Heart left ventricle (tissue), 16 donors: ENCODE measurements at places on chromosomes 1 and 21.

- peak; percentile 61 for DNase-seq
These were observed 9.2 kb downstream of the IKBKE start for GRCh38 chr1:206479183-206480125.

GRCh38 chr1:88897070-88897730 lies 5.8 kb upstream of the GTF2B start:
- no peak for DNase-seq

DNA sequence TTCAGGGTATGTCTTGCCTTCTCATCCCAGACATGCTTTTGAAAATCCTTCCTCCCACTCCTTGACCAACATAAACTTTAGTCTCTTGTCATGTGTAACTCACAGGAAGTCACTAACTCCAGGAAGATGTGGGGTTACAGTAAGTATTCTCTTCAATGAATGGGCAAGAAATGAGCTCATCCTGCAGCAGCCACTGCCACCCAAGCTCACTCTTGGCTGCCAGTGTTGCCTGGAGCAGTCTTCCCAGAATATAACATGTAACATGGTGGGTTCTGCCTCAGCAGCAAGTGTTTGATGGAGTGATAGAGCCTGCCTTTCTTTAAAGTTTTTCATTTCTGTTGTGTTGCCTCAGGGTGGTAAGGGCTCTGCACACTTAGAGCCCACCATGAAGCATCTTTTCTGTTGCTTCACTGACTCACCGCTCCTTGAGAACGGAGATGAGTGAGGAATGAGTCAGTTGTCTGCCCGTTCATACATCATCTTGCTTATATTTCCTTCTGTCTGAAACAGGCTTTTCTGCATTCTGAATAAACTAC lies 187.0 kb downstream of the TPR start:
- DNase-seq, result no peak

GRCh38 chr1:68233202-68233601 lies 879 bp upstream of the WLS start:
- DNase-seq, result no peak

GRCh38 chr1:185668013-185668412 lies 66.2 kb upstream of the HMCN1 start:
- no peak for DNase-seq

DNA sequence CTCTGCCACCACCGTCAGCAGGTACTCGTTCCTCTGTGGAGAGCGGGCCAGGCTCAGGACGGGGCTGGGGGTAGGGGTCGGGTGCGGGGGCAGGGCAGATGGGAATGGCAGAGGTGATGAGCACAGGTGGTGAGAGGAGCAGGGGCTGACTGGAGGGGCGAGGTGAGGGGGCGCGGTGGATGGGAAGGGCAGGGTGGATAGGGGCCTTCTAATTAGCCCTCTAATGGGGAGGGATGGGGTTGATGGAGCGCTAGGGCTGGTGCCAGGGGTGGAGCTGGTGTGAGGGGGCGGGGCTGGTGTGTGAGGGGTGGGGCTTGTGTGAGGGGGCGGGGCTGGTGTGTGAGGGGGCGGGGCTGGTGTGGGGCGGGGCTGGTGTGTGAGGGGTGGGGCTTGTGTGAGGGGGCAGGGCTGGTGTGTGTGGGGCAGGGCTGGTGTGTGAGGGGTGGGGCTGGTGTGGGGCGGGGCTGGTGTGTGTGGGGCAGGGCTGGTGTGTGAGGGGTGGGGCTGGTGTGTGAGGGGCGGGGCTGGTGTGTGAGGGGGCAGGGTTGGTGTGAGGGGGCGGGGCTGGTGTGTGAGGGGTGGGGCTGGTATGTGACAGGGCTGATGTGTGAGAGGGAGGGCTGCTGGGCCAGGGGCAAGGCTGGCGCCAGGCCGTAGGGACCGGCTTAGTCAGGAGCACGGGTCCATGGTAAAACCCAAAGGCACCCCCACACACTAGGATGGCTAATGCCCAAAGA lies 5.9 kb downstream of the KRTAP10-1 start:
- DNase-seq, result no peak

DNA sequence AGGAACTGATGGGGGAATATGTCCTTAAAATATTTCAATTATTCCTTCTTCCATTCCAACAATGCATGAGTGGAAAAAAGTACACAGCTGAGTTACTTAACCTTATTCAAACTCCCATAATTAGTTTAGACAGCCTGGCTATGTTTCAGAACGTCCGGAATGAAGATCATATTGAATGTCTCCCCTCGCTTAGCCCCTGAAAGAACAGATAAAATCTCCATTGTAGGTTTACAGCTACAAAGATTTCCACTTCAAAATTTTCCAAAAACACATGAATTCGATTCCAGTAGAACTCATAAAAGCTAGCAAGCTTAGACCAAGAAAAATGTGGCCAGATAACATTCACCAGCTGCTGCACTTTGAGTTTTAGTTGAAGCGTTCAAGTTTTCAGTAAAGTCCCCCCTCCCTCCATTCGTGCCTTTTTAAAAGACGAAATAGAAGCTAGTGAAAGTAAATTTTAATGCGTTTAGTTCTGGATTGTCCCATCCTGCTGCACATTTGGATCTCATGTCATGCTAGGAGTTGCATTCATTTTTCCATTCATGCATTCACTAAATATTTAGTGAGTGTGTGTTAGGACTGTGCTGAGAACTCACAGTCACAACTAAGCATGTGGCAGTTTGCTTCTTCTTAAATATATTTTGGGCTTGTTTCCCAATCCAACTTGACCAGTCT lies 29.4 kb upstream of the SSX2IP start:
- no peak for DNase-seq

GRCh38 chr1:226979115-226979516 lies 39.0 kb downstream of the COQ8A start:
- no peak for DNase-seq

GRCh38 chr21:33011462-33011861 lies 14.3 kb upstream of the OLIG2 start:
- no peak for DNase-seq

- DNase-seq, result no peak
These were observed 10.1 kb upstream of the SAMD11 start for GRCh38 chr1:913491-914130.
